ENCODE measurements at places on chromosomes 12 and 14.

GRCh38 chr14:56798447-56799342, 11.6 kb downstream of the OTX2 start:
- H3K4me3 ChIP-seq = no peak overlapping the region
- no peaks in the 10 kb centered on the region for H3K4me1 ChIP-seq
- DNase-seq = no peak

- no peaks in the 10 kb centered on the region for H3K36me3 ChIP-seq
- H3K27ac ChIP-seq = no peak overlapping the region
- no peaks in the 10 kb centered on the region for H3K27me3 ChIP-seq
- no peak for DNase-seq
Measured at GRCh38 chr14:60616461-60616959, 32.8 kb downstream of the SIX1 start.

DNA sequence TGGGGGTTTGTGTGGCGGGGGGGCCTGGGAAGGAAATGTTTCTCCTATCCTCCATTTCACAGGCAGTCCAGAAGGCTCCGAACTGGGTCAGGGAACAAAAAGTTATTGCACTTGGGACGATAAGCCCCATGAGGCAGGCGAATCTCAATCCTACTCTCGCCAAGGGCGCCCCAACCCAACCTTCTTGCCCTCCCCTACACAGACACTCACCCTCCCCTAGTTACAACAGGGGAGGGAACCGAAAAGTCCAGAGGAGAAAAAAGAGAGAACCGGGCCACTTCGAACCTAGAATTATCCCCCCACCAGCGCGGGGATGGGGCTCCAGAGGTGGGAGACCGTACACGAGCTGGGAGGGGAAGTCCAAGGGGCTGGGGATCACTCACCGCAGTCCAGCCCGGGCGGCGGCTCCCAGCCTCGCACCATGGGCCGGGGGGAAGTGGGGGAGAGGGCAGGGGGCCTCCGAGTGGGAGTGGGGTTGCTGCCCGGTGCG, 357 bp downstream of the HOMEZ start:
- peak overlapping the region; percentile 81 for H3K4me3 ChIP-seq
- H3K27me3 ChIP-seq = no peaks in the 10 kb centered on the region
- peak overlapping the region; percentile 72 for H3K27ac ChIP-seq
- H3K4me1 ChIP-seq = peaks cover 6% of the 10 kb centered on the region

DNA sequence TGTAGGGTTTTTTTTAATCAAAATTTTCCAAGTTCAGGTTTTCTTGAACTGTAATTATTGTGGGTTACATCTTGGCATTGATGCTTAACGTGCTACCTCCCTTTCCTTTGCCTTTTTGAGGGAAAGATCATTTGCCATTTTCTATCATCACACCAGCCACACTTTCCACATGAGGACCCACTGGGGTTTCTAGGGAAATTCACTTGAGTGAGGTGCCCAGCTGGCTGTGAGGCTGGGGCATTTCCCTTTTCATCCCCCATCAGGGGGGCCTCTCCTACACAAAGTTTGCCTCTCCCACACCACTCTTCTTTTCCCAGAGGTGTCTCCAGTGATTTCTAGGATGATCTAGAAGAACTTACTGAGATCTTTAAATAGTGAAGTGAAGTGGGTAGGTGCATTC, 335.7 kb downstream of the BMP4 start:
- no peaks in the 10 kb centered on the region for H3K4me1 ChIP-seq
- H3K36me3 ChIP-seq = no peaks in the 10 kb centered on the region
- H3K27me3 ChIP-seq = no peaks in the 10 kb centered on the region
- no peak overlapping the region for H3K27ac ChIP-seq
- DNase-seq = no peak

GRCh38 chr14:105070760-105071137, 5.5 kb upstream of the GPR132 start:
- no peak for DNase-seq
- H3K4me3 ChIP-seq = no peak overlapping the region
- peaks cover 43% of the 10 kb centered on the region for H3K4me1 ChIP-seq
- H3K27me3 ChIP-seq = no peaks in the 10 kb centered on the region
- H3K27ac ChIP-seq = no peak overlapping the region

GRCh38 chr12:109708939-109709338, 4.7 kb upstream of the FAM222A start:
- no peak overlapping the region for H3K27ac ChIP-seq
- H3K4me1 ChIP-seq = no peaks in the 10 kb centered on the region
- H3K36me3 ChIP-seq = no peaks in the 10 kb centered on the region

GRCh38 chr12:28027947-28028724, 55.6 kb upstream of the PTHLH start:
- no peak overlapping the region for H3K27ac ChIP-seq
- no peaks in the 10 kb centered on the region for H3K36me3 ChIP-seq
